ENCODE measurements at places on chromosomes 6 and 20.

DNA sequence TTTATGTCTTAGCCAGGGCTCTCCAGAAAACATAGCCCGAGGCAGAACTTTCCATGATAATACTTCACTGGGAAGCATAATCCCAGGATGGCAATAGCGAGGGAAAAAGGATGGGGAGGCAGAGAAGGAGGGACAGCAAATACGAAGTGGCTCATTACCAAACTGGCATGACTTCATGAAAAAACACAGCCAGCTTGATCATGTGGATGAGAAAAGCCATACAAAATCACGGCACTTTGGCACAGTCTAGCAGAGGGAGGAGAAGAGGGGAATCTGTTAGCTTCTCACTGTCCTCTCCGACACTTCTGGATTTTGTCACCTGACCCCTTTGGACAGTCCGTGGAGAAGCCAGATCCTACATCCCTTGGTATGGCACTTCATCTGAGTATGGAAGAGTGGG lies 212.5 kb upstream of the GRIK2 start:
- DNase-seq, result no peak

DNA sequence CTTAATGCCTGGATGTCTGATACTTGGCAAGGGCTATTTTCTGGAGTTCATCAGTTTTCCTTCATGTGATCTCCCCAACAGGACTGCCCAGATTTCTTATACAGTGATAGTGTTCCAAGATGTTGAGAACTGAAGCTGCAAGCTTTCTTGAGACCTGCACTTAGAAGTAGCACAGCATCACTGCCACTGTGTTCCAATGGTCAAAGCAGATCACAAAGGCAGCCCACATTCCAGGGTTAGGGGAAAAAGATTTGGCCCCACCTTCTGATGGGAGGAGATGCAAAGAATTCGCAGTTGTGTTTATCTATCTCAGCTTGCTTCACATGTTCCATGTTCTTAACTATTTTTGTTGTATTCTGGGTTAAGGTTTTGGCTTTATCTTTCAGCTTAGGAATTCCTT lies 78.2 kb downstream of the GPX5 start:
- DNase-seq, result no peak

GRCh38 chr6:108361312-108361932 lies 66.6 kb downstream of the AFG1L start:
- DNase-seq, result no peak

DNA sequence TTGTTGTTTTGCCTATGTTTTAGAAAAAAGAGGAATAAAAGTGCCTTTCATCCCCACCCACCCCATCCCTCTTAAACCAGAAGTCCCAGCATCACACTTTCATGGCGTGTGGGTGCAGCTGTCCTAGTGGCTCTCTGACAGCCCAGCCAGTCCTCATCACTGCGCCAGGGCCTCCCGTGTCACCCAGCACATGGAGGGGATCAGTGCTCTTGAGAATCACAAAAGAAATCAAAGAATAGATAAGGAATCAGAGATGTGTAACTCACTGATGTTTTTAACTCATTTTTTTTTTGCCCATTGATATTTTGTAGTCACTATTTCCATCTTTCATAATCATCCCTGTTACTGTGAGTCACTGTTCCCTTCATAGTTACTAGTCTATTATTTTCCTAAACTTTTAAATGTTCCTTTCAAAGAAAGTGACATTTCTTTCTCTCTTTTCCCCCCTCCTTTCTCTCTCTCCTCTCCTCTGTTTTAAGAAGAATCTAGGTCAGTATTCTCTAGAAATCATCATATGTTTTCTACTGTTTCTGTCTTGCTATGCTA lies 78.6 kb downstream of the AIG1 start:
- DNase-seq, result no peak

DNA sequence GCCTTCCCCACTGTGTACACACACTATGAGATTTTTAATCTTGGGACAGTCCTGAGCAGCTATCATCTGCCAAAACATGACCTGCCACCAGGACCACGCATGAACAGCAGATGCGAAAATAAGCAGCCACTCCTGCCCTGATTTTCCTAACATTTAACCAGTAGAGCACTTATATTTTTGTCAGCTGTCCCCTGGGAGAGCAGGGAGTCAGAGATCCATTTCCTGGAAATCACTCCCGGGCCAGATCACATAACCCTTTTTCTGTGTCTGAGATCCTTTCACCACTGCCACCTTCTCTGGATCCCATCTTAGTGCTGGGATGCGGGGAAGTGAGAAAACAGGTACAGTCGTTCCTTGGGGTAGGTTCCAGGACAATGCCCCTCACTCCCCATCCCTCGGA lies 5.7 kb downstream of the SDCBP2 start:
- no peak for DNase-seq

DNA sequence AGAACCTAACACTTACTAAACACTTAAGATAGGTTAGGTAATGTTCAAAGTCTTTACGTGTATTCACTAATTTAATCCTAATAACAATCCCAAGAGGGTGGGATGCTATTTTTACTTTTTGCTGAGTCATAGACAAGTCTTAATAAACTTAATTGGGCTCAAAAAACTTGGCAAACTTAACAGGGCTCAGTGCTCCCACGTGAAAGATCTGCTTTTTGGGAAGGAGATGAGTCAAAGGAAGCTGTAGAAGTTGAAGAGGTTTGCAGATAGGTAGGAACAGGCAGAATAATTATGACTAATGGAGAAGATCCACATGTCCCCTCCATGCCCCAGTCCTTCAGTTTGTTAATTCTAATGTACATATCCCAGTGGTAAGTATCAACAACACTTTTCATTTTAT lies 44.5 kb upstream of the STMND1 start:
- DNase-seq, result no peak

DNA sequence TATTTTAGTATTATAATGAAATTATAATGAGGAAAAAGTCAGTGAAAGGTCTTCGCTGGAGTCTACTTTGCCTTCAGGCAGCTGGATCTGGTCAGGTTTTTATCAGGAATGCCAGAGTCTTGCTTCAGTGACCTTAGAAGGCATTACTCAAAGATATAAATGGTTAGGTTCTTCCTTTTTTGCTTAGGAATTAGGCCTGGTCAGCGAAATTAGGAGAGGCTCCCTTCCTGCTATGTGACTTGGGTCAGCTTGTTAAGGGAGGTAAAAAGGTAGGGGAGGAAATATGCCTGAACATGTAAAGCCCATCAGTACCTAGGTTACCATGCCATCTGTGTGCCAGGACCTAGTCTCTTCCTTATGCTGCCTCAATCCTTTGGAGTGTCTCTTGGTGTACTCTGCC lies 115.1 kb downstream of the OTOR start:
- no peak for DNase-seq

Data from fibroblast of lung (primary cell).